ENCODE measurements at places on chromosomes 2 and 18. TPM values are rescaled to one million over a fixed set of nuclear protein-coding genes. Genes with fewer than 3 reads are reported as not detected.

DNA sequence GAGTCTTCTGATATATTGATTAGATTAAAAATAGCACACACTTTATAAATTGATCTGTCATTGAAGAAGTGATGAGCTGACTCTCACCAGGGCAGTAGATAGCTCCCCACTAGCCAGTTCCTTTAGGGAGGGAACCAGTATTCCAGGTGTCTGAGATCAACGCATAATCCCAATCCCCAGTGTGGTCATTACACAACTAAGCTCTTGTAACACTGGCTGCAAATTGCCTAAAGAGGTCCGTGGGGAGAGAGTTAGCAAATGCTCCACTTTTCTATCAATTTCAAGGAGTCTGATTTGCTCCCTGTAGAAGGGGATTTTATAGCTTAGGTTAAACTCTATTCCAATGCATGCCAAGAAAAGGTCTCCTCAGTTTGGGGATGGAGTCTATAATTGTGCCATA is 7.7 kb downstream of the SLC14A1 start:
- H3K4me3 ChIP-seq = no peak overlapping the region
- no peaks in the 10 kb centered on the region for H3K36me3 ChIP-seq
- no peak for DNase-seq
- no peak overlapping the region for H3K27ac ChIP-seq
- no peaks in the 10 kb centered on the region for H3K4me1 ChIP-seq

DNA sequence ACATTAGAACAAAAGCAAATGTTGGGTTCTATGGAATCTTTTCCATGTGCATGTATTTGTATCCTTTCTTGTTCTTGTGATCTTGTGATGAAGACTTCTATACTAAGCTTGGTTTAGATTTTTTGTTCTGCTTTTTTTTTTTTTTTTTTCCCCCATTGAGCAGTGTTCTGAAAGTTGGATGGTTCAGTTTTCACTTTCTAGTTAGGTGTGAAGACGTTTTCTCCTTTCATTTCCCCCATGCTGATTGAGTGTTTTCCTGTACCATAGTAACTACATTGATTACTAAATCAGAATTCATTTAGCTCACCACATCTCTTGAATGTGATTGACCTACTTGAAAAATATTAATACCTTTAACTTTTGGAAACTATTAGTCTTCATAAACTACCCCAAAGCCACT is 34.1 kb downstream of the NOP58 start:
- DNase-seq = no peak
- peaks cover 6% of the 10 kb centered on the region for H3K36me3 ChIP-seq
- no peak overlapping the region for H3K27ac ChIP-seq
- H3K4me3 ChIP-seq = no peak overlapping the region
- no peaks in the 10 kb centered on the region for H3K4me1 ChIP-seq
- H3K27me3 ChIP-seq = no peaks in the 10 kb centered on the region

GRCh38 chr2:76870011-76870410 is 652.2 kb downstream of the LRRTM4 start:
- H3K4me3 ChIP-seq = no peak overlapping the region
- no peak for DNase-seq
- H3K36me3 ChIP-seq = no peaks in the 10 kb centered on the region
- no peaks in the 10 kb centered on the region for H3K4me1 ChIP-seq
- H3K27ac ChIP-seq = no peak overlapping the region

SCN2A gene
- 0.87 TPM for total RNA-seq

- no peaks in the 10 kb centered on the region for H3K36me3 ChIP-seq
- peak; percentile 19 for DNase-seq
- H3K4me3 ChIP-seq = no peak overlapping the region
- no peaks in the 10 kb centered on the region for H3K4me1 ChIP-seq
- no peak overlapping the region for H3K27ac ChIP-seq
- H3K27me3 ChIP-seq = no peaks in the 10 kb centered on the region
These were observed 50.3 kb upstream of the TLK1 start for GRCh38 chr2:171210864-171211431.

CYP27A1 gene
- 98.3 TPM for total RNA-seq

FOXD4L1 gene
- not detected for total RNA-seq

GRCh38 chr2:72913486-72914205 is 3.7 kb upstream of the EMX1 start:
- H3K36me3 ChIP-seq = no peaks in the 10 kb centered on the region
- DNase-seq = no peak
- peaks cover 41% of the 10 kb centered on the region for H3K27me3 ChIP-seq
- no peak overlapping the region for H3K27ac ChIP-seq

- no peak overlapping the region for H3K27ac ChIP-seq
- H3K4me1 ChIP-seq = no peaks in the 10 kb centered on the region
- H3K36me3 ChIP-seq = no peaks in the 10 kb centered on the region
- no peak overlapping the region for H3K4me3 ChIP-seq
- no peaks in the 10 kb centered on the region for H3K27me3 ChIP-seq
These were observed 20.7 kb upstream of the NT5DC4 start for GRCh38 chr2:112699984-112700667.
